NCI-H1930 (cell line): ENCODE measurements at places on chromosomes 5 and 9.
A peak's percentile ranks its signal among the peaks of the same experiment; 100 is the strongest.

- no peak for DNase-seq
Observed at GRCh38 chr9:116234081-116234480, 80.5 kb downstream of the PAPPA start.

- peak; percentile 22 for DNase-seq
Observed at GRCh38 chr9:35660966-35661415, 2.9 kb downstream of the CCDC107 start.

GRCh38 chr9:121827251-121827967 is 176.0 kb downstream of the DAB2IP start:
- DNase-seq = no peak

DNA sequence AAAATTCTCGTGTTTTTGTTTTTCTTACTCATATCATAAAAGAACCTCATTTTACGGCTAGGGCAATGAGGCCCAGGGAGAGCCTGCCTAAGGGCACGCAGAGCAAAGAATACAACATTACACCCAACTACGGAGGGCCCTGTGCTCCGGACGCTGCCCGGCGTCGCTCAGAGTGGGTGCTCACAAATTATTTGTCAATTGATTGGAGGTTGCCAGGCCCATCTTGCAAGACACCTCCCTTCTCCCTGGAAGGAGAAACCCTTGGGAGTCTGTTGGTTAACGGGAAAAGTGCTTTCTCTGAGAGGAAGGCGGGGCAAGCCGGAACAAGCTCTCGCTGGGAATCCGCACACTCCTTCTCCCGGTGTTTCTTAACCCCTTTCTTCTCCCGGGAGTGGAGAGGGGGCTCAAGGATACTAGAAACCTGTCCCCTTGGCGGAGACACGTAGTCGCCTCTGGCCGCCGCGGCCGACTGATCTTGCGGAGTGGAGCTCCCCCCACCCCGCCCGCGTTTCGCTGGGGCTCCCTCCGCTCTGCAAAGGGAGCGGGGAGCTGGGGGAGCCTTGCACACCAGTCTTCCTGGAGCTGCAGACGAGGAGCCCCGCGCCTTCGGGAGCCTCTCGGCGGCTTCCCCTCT is 599.3 kb upstream of the SGCD start:
- no peak for DNase-seq

DNA sequence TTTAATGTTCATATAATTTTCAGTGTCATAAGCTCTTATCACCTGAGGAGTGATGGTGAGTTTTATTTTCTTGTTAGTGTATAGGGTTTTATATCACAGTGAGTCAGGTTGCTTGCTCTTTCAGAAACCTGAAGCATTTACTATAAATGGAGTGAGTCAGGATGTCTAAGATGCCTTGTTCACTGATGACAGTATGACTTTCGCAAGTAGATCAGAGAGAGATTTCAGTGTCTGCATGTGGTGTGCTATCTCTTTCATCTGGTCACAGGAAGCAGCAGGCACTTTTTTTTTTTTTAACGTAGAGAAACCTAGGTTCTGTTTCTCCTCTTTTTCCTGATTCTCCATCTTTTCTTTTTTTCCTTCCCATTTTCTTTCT is 237.1 kb downstream of the DMRTA1 start:
- peak; percentile 65 for DNase-seq

- DNase-seq = no peak
Observed at GRCh38 chr9:16459421-16460148, 410.9 kb downstream of the BNC2 start.

GRCh38 chr9:134948149-134948548 is 30.4 kb upstream of the FCN1 start:
- DNase-seq = no peak

GRCh38 chr9:91023741-91024140 is 222.1 kb downstream of the SYK start:
- no peak for DNase-seq

GRCh38 chr9:115025721-115026120 is 92.2 kb downstream of the TNC start:
- DNase-seq = no peak

GRCh38 chr9:33931326-33931725 is 114.4 kb downstream of the UBE2R2 start:
- no peak for DNase-seq

DNA sequence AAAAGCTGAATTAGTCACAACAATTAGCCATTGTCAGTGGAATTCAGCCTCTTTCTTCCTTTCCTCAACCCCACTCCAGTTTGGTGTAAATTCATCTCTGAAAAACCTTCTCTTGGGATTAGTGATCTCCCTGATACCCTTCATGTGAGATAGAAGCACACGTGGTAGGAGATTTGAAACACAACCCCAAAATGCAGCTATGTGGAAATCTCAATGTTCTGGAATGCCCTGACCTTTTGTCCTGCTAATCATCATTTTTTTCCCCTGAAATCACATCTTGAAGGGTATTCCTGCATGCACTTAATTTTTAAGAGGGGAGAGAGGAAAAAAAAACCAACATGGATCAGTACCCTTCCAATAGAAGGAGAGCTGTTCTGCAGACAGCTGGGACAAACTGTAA is 612.6 kb downstream of the EBF1 start:
- DNase-seq = no peak

GRCh38 chr5:59008816-59009473 is 426.1 kb downstream of the RAB3C start:
- no peak for DNase-seq

DNA sequence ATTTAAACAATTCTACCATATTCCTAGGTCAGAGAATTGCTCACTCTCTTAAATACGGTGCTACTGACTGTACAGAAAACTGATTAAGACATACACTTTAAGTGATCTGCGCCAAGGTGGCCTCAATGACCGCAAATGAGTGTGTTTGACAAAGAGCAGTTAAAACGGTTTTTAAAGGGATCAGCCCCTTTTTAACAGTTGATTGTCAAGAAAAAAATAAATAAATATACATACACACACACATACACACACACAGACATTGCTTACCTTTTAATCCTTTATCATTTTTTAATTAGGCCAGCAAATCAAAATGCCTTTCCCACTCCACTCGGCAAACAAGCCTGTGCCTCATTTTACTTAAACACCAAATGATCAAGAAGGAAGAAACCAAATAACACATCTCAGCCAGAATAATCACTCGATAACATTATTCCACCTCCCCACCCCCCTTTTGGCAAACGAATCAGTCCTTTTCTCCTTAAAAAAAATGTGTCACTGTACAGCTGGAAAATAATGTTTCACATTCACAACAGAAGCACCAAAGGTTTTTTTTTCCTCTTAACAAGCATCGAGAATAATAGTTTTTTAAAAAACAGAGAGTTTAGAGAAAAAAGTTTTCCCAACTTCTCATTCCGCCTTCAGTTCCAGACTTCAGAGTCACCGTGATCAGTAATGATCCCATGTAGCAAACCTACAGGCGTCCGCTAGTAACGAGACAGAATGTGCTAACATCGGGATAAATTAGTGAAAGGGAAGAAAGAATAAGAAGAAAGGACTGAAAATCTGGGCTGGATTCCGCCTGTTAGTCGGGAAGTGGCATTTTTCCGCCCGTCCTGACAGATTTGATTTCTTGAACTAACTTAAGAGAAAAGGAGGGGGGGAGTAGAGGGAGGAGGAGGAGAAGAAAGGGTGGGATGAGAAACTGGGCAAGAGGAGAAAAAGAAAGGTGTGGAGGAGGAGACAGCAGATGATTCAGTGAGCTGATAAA is at the start of gene ZNF608:
Gene ZNF608, minus strand, starts transcription at position 712 of the 988 bp plus-strand sequence. CDS start 1,650 bp downstream, outside the sequence.
- peak; percentile 9 for DNase-seq

DNA sequence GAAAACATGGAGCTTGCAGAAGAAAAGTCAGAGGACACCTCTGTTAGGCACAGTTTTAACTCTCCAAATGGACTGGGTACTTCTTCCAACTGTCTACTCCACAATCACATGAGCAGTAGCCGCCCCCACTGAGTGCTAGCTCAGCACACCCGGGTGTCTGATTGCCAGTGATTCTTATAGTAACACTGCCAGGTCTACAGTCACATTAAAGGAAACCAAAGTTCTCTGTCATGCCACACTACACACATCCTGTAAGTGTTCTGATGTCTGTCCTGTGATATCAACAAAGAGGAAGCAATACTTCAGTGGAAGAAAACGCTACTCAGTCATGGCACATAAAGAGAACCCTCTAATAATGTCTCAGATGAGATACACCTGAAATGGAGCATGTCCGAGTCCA is at the start of gene HAVCR2:
Gene HAVCR2, minus strand, starts transcription at position 69 of the 400 bp plus-strand sequence. Its CDS starts 61 bp downstream, at position 8.
- DNase-seq = no peak

DNA sequence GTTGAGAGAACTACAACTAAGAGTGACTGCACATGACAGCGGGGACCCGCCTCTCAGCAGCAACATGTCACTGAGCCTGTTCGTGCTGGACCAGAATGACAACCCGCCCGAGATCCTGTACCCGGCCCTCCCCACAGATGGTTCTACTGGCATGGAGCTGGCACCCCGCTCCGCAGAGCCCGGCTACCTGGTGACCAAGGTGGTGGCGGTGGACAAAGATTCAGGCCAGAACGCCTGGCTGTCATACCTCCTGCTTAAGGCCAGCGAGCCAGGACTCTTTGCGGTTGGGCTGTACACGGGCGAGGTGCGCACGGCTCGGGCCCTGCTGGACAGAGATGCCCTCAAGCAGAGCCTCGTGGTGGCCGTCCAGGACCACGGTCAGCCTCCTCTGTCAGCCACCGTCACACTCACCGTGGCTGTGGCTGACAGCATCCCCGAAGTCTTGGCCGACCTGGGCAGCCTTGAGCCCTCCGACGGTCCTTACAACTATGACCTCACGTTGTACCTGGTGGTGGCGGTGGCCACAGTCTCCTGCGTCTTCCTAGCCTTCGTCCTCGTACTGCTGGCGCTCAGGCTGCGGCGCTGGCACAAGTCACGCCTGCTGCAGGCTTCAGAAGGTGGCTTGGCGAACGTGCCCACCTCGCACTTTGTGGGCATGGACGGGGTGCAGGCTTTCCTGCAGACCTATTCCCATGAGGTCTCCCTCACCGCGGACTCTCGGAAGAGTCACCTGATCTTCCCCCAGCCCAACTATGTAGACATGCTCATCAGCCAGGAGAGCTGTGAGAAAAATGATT is 2.1 kb downstream of the PCDHGA7 start:
- no peak for DNase-seq

DNA sequence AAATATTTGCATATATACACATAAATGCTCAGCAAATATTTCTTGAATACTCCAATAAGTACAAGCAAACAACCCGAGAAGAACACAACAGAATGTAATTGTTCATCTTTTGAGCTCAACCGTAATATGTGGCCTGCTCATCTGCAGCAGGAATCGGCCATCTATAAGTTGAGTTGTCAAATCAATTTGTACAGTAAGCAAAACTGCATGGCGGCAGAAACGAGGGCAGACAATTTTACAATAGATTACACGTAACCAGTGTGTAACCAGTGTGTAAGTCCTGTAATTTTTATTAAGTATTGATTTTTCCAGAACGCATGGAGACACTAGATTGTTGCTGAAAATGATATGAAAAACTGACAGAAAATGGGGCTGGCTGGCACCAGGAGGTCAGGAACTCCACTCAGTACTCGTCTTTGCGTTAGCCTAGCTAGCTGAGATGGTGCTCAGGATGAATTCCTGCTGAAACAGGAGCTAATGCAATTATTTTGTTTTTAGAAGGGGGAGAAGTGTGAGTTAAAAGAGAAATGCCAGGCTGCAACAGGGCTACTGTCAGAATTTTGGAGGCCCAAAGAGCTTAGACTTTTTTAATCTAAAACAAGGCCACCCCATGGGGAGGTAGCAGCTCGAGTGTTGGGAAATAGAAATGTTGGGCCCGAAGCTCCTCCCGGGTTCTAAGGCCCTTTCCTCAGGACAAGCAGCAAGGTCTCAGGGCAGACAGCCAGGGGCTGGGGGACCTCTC is 682 bp downstream of the DHX29 start:
- no peak for DNase-seq

GRCh38 chr5:34731435-34732232 is 75.5 kb downstream of the RAI14 start:
- no peak for DNase-seq

GRCh38 chr9:84314306-84314705 is 26.3 kb downstream of the SLC28A3 start:
- DNase-seq = no peak

- DNase-seq = no peak
Observed at GRCh38 chr9:100084734-100085133, 14.1 kb downstream of the ERP44 start.

GRCh38 chr5:101531026-101531425 is 627.9 kb upstream of the ST8SIA4 start:
- no peak for DNase-seq

DNA sequence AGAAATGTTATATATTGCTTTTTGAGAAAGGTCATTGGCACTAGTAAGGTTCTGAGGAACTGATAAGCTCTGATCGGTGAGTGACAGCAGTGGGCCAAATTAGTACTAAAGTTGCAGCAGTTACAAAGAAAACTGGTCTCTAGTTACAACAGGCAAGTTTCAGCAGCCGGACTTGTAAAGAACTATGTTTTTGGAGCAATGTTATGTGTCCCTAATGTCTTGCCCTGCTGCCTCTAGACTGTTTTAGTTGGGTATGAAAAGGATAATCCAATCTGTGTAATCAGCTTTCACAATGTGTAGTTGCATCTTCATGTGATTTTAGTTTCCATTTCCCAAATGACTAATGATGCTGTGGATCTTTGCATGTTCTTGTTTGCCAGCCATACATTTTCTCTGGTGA is 113.5 kb downstream of the CAMK4 start:
- DNase-seq = no peak

GRCh38 chr5:131426011-131426410 is 162.2 kb downstream of the CDC42SE2 start:
- DNase-seq = no peak

- no peak for DNase-seq
Observed at GRCh38 chr5:137481596-137481995, 17.5 kb downstream of the SPOCK1 start.

GRCh38 chr5:73820326-73820725 is 194.3 kb downstream of the ARHGEF28 start:
- no peak for DNase-seq

DNA sequence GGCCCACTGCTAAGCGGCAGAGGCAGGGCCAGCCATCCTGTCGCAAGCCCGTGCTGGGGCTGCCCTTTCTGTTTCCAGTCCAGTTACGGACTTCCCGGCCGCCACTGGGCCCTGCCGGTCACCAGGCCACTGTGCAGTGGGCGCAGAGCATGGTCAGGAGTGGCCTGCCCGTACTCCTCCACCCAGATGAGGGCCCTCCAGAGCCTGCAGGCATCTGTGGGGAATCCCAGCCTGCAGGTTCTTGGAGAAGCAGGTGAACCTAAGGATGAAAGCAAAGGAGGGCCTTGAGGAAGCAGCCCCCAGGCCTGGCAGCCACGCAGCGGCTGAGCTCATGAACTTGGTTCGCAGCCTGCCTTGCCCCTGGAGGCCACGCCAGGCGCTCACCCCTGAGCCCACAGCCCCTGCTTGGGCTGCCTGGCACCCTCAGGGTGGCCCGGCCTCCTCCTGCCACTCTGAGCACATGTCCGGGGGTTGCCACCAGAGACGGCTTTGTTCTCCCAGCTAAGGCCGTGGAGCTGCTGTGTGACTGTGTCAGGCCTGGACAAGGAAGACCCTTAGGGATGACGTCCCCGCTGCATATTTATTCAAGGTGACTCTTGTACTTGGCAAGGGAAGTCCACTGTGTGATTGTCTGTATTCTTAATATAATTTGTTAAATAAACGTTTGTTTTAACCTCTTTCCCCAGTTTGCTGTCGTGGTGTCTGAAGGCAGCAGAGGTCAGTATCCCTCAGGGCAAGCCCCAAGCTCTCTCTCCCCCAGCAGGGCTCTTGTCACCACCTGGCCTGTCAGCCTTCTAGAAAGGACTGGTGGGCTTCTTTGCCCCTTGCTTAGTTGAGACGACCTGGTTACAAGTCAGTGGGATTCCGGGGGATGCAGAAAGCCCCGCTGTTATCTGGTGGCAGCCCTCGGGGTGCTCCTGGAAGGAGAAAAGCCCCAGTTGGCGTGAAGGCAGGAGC is 107.1 kb upstream of the LMX1B start:
- no peak for DNase-seq

GRCh38 chr9:20872340-20872977 is 159.0 kb downstream of the HACD4 start:
- no peak for DNase-seq
